ENCODE measurements at places on chromosomes 6 and 20. TPM values are rescaled to one million over a fixed set of nuclear protein-coding genes. Genes with fewer than 3 reads are reported as not detected.

DNA sequence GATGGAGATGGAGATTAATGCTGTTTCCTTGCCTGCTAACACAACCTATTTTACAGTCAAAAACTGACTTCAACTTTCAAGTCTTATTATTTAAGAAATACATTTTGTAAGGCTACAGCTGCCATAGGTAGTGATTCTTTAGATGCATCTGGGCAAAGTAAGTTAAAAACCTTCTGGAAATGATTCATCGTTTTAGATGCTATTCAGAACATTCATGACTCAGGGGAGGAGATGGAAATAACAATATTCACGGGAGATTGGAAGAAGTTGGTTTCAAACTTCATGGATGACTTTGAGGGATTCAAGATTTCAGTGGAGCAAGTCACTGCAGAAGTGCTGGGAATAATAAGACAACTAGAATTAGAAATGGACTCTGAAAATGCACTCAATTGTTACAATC, 174.9 kb upstream of the GGTLC1 start:
- no peak for DNase-seq

- no peak for DNase-seq
These were observed 53.9 kb downstream of the ERMARD start for GRCh38 chr6:169805242-169805838.

- DNase-seq, result no peak
These were observed 8.6 kb downstream of the SNPH start for GRCh38 chr20:1274485-1275311.

DNA sequence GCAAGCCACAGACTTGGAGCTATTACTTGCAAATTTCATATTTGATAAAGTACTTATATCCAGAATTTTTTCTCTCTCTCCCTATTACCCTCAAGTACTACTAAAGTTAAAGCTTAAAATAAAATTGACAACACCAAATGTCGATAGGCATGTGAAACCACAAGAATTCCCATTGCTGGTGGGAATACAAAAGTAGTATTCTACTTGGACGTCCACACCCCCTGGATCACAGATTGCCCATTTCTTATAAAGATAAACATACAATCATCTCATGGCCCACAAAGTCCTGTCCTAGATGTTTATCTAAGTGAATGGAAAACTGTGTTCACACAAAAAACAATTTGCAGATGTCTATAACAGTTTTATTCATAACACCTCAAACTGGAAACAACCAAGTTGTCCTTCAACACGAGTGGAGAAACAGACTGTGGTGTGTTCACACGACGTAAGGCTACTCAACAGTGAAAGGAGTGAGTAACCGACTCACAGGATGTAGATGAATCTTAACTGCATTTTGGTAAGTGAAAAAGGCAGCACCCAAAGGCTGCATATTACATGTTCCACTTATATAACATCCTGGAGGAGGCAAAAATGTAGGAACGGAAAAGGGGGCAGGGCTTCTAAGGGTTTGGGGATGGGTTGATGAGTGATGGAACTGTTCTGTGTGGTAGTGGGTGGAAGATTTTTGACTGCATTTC, 297.4 kb downstream of the THBS2 start:
- no peak for DNase-seq

GRCh38 chr6:138673346-138674014, 100.1 kb upstream of the CCDC28A start:
- DNase-seq, result no peak

GRCh38 chr6:15775741-15776140, 112.9 kb upstream of the DTNBP1 start:
- DNase-seq, result no peak

DNA sequence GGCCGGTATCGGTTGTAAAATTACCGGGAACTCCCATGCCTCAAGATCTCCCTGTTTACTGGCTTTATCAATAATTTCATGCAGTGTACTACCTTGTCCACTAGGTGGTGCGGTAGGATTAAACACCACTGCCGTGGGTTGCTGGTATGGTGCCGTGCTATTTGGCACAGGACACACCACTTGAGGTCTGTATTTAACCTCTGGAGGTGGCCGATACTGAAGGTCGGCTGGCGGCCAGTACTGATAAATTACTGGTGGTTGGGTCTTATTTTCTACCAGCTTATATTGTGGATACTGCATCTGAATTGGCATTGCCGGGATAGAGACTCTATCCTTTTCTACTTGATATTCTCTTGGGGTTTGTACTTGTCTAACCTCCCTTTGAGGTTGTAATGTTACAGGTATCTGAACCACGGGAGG, 14.3 kb upstream of the PTCRA start:
- DNase-seq, result peak; percentile 78

- no peak for DNase-seq
These were observed 32.9 kb downstream of the TBPL1 start for GRCh38 chr6:133985970-133986369.

- DNase-seq, result no peak
These were observed 1.1 kb downstream of the GLP1R start for GRCh38 chr6:39049575-39050283.

DNA sequence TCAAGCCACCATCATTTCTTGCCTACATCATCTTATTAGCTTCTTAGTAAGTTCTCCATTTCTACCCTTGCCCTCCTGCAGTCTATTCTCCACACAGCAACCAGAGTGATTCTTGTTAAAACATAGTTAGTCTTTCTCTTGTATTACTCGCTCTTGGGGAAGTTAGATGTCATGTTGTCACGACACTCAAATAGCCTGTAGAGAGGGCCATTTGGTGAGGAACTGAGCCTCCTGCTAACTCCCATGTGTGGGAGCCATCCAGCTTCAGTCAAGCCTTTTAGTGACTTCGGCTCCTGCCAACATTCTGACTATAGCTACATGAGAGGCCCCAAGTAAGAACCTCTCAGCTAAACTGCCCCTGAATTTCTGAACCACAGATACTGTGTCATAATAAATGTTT, 395.4 kb downstream of the CDC5L start:
- no peak for DNase-seq

DNA sequence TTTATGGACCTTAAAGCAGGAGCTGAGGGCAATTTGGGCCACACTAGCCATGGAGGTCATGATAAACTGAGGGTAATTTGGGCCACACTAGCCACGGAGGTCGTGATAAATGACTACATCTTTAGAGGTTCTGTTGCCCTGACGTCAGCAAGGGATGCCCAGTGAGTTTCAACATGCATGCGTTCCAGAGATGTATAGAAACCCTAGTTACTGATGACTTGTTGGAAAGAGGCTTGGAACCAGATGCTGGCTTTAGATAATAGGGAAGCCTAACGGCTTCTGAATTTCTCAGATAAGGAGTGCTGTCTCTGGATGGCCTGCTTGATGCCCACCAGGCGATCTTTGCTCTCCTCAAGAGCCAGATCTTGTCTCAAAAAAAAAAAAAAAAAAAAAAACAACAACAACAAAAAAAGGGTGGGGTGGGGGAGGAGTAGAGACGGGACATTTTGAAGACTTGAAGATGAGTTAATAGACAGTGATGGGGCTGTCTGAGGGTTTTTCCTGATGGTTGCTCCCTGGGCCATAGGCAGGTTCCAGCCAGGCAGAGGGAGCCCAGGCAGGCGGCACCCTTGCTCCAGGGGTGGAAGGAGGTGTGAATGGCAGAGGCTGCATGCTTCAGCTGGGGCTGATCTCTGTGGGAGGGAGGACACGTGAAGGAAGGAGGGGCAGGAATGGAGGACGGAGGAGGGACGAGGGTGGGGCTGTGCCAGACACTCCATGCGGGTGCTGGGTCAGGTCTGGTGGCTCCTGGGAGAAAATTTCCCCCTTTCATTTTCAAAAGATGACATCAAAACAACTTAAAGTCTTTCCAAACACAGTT, 27.0 kb upstream of the FRMD1 start:
- peak; percentile 41 for DNase-seq

GRCh38 chr6:44186635-44187025, 28.0 kb downstream of the CAPN11 start:
- DNase-seq, result no peak

- peak; percentile 84 for DNase-seq
These were observed at the start of gene EPB41L1 for GRCh38 chr20:36154700-36155628. Gene EPB41L1 (plus strand): TSS chr20:36154740. CDS start chr20:36173778, 19,038 bp downstream.

DNA sequence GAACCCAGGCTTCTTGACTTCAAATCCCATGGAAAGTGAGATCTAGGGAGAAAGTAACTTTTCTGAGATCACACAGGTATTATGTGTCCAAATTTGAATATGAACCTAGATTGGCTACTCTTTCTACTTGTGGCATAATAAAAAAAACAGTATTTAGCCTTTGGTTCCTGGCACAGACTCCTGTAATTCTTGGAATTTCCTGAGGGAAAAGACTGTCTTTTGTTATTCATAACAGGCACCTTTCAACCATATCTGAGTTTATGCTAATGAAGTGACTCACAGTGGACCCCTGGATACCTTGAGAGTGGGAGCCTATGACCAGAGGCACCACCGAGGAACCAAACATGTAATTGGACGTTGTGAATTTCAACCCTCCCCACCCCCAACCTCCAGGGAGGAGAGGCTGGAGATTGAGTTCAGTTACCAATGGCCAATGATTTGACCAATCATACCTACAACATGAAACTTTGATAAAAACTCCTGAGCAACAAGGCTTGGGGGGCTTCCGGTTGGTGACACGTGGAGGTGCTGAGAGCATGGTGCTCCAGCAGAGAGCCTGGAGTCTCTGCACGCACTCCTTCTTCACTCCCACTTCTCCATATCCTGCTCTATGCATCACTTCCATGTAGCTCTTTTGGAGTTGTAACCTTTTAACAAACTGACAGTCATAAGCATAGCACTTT, 48.8 kb downstream of the LAMA4 start:
- DNase-seq, result no peak

- no peak for DNase-seq
These were observed 178.0 kb upstream of the AFDN start for GRCh38 chr6:167648501-167649278.

- DNase-seq, result peak; percentile 14
These were observed 14.9 kb downstream of the RPF2 start for GRCh38 chr6:110996691-110997090.

DNA sequence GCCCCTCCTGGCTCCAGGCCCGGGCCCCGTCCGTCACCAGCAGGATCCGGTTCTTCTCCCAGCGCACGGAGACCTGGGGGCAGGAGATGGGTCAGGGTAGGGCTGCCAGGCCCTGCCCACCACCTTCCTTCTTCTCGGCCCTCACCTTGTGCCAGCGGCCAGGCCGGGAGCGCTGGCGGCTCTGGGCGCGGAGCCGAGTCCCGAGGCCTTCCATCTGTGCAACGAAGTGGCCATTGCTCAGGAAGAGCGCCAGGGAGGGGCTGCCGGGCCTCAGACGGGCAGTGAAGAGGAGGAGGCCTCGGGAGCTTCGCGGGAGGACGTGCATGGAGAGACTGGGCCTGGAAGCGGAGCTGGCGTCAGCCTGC, 7.9 kb downstream of the ADRM1 start:
- DNase-seq, result no peak

DNA sequence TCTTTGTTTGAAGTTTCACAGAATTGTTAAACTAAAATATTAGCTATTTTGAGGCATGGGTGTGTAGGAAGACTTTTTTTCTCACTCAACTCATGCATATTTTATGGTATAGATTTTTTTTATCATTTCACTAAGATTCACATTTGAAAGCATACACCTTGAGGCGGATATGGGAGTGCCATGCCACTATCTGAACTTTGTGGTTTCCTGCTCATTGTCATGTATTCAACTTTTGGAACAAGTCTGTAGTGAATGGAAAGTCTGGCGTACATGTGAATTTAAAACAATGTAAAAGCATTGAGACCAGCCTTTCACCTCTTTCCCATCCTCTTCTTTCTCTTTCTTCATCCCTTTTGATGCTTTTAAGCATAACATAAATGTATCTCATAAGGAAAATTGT, 147.9 kb downstream of the TPBG start:
- DNase-seq, result no peak

DNA sequence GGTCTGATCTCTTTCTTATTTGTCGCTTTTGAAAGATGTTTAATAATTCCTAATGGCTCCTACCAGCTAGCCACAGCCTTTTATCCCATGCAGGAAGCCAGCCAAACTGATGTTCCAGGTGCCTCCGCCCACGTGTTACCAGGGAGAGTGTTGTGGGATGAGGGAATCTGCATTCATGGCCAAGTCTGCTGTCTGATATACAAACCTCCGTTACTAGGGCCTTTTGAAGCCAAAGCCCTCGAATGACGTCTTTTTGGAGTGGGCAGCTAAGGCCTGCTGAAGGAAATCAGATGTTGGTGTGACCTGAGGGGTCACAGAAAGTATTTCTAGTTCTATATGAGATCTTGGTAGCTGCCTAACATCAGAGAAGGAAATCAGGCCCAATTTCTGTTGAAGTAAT, 21.3 kb downstream of the STK35 start:
- peak; percentile 26 for DNase-seq

DNA sequence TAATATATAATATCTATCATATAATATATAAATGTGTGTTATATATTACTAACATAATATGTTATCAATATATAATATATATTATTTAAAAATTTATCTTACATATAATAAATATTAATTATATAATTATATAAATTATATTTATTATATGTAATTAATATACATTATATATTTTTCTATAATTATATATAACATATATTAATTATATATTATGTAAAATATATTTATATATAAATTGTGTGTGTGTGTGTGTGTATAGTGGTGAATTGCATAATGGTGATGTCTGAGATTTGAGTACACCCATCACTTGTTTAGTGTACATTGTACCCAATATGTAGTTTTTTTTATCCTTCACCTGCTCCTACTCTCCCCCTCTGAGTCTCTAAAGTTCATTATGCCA, 205.9 kb upstream of the KCNG1 start:
- DNase-seq, result no peak

The ISM1 gene
- 2.6 TPM for total RNA-seq

The FILIP1 gene
- total RNA-seq, result 4.6 TPM

The FOXA2 gene
- total RNA-seq, result 0.13 TPM

The TAB2 gene
- total RNA-seq, result 50.1 TPM

The C20orf96 gene
- total RNA-seq, result 9.4 TPM
